ENCODE measurements at places on chromosomes 13 and 19.

DNA sequence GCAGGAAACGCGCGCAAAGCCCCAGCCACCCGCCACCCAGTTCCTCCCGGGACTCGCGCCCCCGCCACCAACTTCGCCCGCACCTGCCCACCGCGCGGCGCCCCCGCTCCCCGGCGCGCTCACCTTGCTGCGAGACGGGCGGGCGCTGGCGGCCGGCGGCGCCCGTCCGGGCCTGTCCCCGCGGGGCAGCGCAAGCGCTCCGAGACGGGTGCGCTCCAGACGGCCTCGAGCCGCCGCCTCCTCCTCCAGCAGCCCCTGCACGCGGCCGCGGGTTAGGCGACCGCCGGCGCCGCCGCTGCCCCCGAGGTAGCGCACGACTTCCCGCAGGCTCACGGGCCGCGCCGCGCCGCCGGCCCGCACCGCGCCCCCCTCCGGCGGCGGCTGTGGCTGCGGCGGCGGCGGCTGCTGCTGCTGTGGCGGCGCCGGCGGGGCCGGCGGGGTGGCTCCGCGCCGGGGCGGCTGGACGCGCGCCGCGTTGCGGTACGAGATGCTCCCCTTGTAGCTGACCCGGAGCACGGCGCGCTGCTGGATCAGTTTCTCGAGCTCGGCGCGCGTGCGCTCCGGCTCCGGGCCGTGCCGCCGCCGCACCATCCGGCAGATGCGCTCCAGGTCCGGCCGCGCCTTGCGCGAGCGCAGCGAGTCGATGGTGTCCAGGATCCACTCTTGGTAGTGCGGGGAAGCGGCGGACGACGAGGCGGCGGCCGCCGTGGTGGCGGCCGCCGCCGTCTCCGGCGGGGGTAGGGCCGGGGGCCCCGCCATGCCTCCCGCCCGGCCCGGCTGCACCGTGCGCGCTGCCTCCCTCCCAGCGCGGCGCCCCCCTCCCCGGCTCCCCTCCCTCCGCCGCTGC lies 666 bp downstream of the SAMD1 start:
- peak; percentile 54 for DNase-seq

DNA sequence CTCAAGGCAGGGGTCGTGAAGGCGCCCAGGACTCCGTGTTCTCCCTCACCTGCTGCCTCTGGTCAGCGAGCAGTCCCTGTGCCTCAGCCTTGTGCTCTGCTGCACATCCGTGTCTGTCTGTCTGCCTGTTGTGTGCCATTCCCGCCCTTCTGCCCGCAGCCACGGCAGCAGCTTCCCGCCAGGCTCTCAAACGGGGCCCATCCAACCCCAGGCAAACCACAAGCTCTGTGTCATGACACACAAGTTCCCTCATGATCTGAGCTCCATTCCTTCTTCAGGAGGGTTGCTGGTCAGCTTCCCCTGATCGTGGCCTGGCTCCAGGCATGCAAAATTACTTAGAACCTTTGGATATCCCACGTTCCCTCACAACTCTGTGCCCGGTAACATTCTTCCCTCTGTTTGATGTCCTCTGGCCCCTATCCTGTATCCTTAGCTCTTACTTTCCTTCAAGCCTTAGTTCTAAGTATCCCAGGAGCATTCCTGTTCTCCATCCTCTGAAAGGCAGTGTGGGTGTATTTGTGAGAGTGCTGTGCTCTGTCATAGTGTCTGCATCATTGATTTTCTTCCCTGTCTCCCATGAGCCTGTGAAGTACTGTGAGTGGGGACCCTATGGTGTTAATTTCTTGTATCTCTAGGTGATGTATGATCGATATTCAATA lies 3.2 kb downstream of the GPR183 start:
- peak; percentile 30 for DNase-seq

GRCh38 chr13:33134213-33134612 lies 118.0 kb downstream of the KL start:
- no peak for DNase-seq

- no peak for DNase-seq
These were observed 154.0 kb downstream of the NALCN start for GRCh38 chr13:101262306-101262705.

DNA sequence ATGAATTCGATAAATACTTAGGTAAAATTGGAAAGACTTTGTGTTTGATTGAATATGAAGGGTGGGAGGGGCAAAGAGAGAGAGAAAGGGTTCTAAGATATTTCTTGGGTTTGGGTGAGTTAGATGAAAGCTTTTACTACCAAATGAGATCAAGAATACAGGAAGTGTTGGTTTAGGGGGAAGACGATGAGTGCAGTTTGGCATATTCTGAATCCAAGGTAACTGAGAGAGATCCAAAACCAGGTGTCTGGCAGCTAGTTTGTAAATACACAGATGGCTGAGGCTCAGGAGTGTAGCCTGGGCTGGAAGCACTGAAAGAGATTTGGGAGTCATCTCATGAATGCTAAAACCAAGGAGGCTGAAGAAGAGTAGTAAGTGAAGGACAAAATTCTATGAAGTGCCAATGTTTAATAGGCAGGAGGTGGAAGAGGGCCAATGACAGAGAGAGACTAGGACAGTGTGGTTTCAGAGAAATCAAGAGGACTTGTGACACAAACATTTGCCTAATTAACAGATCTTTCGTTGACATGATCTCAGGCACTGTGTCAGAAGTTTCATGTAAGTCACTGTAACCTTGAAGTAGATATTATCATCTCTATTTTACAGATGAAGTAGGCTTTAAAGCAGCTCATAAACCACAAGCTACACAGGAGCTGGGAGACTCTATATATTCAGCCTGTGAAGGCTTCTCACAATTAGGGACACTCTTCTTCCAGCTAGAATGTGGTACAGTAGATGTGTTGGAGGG lies 70.2 kb upstream of the ZDHHC20 start:
- DNase-seq, result no peak

DNA sequence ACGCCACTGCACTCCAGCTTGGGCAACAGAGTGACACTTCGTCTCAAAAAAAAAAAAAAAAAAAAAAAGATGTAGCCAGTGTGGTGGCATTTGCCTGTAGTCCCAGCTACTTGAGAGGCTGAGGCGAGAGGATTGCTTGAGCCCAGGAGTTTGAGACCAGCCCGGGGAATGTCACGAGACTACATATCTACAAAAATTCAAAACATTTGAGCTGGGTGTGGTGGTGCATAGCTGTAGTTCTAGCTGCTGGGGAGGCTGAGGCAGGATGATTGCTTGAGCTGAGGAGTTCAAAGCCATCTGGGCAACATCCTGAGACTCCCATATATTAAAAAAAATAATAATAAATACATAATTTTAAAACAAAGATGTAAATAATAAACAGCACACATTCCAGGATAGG lies 46.6 kb downstream of the SMARCA4 start:
- DNase-seq, result no peak

DNA sequence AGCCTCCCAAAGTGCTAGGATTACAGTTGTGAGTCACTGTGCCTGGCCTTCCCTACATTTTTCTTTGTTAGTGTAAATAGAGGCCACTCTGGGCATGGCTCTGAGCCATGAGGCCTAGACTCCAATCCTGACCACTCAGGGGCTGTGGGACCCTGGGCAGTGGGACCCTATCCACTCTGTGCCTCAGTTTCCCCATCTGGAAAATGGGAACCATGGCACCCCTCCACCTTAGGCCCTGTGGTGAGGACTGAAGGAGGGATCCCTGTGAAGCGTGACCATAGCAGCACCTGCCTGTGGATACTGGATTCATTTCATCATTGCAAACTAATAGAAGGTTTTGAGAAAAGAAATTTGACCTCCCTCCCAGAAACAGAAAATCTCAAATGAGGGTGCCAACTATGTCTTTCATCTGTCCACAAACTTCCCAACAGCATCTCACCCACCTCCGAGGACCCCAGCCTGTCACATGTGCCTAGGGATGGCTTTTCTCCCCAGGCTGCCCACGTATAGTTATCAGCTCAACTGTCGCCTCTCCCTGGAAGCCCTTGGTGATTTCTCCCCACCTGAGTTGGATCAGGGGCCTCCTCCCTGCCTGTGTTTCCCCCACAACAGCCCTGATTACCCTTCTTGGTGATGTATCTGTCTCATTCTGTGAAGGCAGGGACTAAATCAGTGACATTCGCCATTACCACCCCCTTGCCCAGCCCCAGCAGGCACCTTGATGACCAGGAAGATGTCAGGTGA lies 5.6 kb downstream of the ANGPTL8 start:
- no peak for DNase-seq

DNA sequence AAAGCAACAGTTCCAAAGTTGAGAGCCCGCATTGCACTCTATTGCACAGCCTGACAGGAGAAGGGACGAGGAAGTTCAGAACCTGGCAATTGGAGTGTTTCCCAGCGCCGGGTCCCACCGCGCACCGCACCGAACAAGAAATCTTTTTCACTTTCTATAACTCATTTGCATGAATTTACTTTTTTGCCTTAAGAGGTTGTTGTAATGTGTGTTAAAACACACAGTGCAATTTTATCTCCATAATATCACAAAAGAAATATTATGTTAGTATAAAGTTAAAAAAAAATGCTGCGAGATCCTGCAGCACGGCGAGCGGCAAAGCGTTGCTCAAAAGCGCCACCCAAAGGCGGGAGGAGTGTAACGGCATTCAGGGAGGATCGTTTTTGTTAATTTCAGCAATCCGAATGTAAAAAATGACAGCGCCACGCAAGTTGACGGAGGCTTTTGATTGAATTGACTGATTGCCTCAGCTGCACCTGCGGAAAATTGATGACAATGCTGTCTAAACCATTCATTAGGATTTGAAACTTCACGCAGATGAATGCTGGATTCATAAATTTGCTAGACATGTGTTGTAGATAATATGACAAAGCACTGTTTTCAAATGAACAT lies 303.6 kb upstream of the ZNF507 start:
- DNase-seq, result no peak

GRCh38 chr13:46160065-46160464 lies 21.9 kb downstream of the LCP1 start:
- DNase-seq, result no peak

GRCh38 chr13:26987486-26988013 lies 184.1 kb downstream of the USP12 start:
- no peak for DNase-seq

DNA sequence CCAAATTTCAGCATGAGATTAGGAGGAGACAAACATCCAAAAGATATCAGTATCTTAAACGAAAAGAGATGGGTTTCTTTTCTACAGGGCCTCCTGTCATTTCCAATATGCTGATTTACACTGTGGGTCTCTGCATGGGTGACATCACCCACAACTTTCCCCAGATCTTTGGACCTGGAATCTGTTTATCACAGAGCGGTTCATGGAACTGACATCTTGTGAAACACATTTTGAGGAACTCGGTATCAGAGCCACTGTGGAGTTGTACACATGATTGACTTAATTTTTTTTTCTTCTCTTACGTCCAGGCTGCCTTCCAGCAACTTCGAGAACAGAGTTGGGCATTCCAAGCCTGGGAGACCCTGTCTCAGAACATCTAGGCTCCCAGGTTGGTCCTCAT lies 80.2 kb upstream of the SERP2 start:
- no peak for DNase-seq

- no peak for DNase-seq
These were observed 387.8 kb downstream of the ZNF536 start for GRCh38 chr19:30760014-30760413.

GRCh38 chr13:47917022-47917574 lies 84.0 kb downstream of the SUCLA2 start:
- no peak for DNase-seq

DNA sequence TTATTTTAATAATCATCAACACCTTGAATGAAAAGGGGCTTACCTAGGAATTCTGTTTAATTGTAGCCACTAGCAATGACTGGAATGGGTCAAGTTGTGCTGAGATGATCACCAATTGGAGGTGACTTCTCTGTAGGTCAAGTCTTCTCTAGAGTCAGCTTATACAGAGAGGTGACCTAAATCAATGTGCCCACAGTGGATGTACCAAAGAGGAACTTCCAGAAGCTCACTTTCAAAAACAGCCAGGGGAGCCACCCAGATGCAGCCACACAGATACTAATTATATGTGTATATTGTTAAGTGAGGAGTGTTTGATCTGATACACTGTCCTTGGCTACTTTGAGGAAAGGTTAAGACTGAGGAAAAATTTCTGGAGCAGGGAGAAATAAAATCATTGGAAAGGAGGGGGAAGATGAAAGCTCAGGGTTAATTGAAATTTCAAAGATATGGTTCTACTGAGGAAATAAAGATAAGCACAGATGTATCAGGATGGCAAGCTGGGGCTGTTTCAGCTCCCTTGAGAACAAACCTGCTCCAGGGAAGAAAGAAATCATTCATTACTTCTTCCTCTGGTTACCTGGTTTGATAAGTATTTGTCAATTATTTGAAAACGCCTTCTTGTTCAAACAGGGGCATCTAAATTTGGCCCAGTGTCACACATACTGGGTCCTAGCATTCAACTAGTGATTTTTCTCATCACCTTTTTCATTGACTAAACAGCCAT lies 5.1 kb downstream of the GPR183 start:
- no peak for DNase-seq

DNA sequence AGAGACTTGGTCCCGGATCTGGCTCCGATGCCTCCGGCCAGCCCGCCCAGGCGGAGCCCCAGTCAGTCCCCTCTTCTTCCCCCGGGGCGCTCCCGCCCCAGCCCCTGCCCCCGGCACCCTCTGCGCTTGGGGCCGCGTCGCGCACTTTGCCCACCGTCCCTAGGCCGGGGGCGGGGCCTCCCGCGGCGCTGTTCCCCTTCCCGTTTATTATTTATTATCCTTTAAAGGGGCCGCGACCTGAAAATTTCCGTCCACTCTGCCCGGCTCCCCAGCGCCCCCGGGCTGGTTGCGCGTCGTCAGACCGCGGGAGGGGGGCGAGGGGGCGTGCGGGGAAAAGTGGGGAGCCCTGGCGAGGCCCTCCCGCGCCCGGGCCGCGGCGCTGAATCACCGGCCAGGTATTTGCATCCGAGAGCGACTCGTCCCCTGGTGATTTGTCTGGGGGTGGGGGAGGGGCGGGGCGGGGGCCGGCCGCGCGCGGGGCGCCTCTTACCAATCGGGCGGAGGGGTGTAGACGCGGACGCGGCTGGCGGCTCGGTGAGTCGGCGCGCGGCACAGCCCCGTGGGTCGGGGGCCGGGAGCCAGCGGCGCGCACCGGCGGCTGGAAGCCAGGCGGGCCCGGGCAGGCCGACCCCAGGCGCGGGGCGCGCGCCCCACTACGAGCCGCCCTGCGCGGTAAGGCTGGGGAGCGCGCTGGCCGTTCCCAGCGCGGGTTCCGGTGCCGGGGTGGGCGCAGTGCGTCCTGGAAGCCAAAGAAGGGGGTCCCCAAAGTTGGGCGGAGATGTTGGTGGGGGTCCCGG lies at the start of gene ARID3A:
ARID3A (plus strand) TSS at position 510 of the 797 bp plus-strand sequence. CDS start 3,494 bp downstream, outside the sequence.
- DNase-seq, result peak; percentile 75
